ENCODE measurements at places on chromosomes 16 and 17.

GRCh38 chr17:82239926-82240505 lies 11.2 kb downstream of the SLC16A3 start:
- DNase-seq: no peak

DNA sequence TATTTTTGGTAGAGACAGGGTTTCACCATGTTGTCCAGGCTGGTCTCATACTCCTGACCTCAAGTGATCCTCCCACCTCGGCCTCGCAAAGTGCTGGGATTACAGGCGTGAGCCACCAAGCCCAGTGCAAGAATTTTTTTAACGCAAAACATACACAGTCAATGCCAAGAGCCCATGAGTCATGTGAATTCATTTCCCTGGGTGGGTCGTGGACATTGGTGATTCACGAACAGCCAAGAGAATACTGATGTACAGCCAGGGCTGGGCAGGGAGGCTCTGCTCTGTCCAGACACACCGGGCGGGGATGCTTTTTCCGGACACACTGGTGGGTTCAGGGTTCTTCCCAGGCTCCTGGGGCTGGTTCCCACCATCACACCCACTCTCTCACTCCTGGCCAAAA lies 17.7 kb downstream of the SLC38A8 start:
- peak; percentile 88 for DNase-seq

DNA sequence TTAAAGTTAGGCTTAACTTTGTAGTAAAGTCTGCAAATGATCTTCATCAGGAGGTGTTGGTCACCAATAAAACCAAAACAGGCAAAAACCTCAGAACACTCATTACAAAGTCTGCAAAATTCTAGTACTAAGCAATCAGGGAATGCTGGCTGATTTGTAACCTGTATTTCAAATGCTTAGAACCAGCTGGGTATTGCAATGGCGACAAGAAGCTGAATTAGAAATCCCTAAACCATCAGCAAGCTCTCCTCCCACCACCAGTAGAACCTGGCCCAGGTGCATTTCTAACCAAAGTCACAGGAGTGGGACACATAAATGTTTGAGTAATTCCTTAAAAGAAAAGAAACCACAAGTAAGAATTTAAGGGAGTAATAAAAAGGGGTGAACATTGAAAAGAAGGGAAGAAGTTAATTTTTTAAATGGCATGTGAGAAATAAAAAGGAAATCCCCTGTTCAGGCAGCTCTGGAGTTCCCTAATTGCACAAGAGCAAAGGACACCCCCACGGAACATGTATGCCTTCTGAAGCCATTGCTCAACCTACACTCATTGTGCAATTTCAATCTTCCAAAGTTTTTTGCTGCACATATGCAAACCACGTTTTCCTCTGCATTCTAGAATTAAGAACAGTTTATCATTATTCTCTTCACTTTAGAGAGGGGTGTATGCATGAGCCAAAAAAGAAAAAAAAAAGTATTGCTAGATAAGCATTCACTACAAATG lies 102.9 kb downstream of the HIC1 start:
- peak; percentile 92 for DNase-seq

DNA sequence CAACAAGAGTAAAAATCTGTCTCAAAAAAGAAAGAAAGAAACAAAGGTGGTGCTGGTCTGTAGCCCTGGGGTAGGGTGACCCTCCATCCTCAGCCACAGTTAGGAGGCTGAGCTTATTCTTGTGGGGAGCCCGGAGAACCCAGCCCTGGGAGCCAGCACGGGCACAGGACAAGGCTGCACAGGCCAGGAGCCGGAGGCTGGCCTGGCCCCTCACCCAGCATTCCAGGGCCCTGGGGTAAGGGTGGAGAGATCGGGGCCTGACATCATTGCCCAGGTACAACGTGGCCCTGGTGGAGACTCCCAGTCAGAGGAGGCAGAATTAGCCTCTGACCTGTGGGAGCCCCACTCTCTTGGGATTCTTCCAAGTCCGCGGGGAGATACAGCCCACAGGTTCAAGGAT lies 10.3 kb upstream of the KRT17 start:
- no peak for DNase-seq

DNA sequence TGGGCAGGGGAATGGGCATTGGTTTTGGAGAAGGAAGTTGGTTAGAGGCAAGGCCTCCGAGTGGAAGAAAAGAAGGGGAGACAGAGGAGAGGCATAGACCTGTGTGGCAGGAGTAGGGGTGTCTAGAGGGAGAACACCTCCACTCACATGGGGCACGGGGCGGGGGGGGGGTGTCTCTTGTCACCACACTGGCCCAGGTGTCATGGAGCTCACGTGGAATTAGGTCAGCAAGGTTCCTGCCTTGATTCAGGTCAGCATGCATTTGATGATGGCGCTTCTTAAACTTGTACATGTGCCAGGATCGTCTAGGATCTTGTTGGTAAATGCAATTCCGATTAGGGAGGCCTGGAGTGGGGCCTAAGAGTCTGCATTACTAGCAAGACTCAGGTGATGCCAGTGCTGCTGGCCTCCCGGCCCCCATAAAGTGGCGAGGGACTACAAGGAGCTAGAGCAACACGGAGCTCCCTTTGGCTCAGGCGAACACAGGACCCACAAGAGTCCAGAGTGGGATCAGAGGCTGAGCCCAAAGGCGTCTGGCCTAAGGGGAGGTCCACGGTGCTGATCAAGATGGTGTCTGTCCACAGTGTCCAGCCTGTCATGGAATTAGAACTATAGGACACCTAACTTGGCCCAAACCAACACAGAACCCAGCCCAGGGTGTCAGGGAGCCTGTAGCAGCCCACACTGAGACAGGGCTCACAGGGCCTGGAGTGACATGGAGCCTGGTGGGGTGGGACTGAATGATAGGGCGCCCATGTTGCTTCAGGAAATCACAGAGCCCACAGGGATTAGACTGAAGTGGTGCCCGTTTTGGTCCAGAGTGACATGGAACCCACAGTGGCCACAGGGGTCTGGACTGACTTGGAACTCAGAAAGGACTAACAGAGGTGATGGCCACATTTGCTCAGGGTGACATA lies 16.7 kb downstream of the EPOP start:
- DNase-seq: no peak

DNA sequence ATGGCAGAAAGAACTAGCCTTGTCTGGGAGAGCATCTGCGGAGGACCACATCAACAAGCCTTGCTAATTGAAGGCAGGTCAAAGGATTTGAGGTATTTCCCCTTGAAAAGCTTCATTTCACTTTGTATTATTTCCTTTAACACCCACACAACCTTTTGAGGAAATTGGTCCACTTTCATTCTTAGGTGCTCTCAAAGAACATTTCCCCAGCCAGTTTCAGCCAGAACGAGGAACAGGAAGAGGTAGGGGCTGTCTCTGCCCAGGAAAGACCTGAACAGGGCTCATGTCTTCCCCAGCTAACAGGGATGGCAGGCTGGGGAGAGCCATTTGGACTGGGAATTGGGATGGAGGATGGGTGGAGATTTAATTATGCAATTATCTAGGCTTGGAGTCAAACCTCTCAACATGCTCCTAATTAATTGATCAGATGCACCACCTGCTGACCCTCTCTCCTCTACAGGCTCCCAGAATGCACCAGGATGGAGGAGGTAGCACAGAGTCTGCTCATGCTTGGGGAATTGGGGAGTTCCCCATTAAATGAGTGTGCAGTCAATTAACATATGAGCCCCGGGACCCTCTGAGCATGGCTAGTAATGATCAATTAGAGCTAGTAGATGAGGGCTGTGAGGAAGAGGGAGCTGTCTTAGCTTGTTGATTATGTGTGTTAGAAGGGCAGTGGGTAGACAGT lies 84.6 kb downstream of the GP2 start:
- no peak for DNase-seq

GRCh38 chr17:30336369-30337171 lies 2.7 kb upstream of the TMIGD1 start:
- peak; percentile 75 for DNase-seq

DNA sequence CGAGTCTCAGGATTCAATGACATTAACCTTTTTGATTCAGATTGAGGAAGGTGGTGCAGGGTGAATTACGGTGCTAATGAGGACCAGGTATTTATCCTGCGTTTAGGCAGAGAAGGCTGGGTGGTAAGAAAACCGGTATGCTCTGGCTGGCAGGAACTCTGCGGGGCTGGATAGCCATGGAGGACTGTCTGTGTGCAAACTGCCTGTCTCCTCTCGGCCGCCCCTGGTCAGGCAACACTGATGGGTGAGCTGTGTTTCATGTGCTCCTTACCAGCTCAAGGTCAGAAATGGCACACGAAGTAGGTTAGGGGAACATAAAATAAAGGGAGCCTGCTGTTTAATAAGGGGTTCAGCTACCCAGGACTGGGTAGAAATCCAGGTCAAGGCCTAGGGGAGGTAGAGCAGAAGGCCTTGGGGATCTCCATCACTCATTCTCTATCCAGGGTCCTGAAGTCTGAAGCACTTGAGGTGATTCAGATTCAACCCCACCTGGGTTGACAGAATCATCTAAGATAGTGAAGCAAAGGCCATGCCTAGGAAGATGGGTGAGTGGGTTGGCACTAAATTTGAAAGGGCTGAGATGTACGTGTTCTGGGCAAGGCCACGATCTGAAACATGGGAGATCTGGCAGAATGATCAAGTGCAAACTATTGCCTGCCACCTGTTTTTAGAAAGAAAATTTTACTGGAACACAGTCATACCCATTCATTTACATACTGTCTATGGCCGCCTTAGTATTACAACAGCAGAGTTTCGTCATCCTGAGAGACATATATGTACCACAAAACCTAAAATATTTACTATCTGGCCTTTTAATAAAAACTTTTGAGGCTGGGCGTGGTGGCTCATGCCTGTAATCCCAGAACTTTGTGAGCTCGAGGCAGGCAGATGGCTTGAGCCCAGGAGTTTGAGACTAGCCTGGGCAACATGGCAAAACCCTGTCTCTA lies 292.5 kb downstream of the XYLT1 start:
- DNase-seq: no peak

GRCh38 chr17:28657756-28658155 lies 4.0 kb downstream of the SDF2 start:
- DNase-seq: peak; percentile 52

DNA sequence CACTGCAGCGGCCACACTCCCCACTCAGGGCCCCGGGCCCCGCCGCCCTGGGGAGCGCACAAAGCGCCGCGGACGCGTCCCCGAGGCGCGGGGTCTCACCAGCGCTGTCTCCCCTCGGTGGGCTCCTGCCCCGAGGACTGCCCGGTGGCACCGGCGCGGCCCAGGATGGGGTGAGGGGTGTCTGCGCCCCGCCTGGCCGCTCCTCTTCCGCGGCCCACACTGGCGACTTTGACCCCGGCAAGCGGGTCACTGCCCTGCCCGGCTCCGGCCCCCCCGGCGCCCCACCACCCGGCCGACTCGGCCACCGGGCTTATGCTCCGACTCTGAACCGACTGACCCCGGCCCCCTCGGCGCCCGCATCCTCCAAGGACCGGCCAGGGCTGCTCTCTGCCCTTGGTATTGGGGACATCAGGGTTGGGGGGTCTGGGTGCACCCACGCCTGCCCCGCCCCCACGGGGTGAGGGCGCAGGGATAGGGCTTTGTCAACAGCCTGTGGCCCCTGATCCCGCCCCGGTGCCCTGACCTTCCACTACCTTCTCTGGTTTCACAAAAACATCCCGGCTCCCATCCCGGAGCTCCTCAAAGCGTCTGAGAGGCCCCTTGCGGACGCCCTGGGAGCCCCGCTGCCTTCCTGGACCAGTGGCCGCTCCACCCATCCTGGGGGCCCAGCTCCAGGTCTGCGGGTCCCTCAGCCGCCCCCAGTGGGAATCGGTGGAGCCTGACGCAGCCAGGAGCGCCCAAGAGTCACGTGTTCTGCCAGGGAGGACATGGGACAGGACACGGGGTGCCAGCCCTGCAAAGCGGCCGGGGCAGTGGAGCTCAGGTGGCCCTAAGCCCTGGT lies 829 bp downstream of the GCGR start:
- no peak for DNase-seq

- no peak for DNase-seq
Observed at GRCh38 chr17:1773696-1774181, 11.9 kb downstream of the SERPINF1 start.

DNA sequence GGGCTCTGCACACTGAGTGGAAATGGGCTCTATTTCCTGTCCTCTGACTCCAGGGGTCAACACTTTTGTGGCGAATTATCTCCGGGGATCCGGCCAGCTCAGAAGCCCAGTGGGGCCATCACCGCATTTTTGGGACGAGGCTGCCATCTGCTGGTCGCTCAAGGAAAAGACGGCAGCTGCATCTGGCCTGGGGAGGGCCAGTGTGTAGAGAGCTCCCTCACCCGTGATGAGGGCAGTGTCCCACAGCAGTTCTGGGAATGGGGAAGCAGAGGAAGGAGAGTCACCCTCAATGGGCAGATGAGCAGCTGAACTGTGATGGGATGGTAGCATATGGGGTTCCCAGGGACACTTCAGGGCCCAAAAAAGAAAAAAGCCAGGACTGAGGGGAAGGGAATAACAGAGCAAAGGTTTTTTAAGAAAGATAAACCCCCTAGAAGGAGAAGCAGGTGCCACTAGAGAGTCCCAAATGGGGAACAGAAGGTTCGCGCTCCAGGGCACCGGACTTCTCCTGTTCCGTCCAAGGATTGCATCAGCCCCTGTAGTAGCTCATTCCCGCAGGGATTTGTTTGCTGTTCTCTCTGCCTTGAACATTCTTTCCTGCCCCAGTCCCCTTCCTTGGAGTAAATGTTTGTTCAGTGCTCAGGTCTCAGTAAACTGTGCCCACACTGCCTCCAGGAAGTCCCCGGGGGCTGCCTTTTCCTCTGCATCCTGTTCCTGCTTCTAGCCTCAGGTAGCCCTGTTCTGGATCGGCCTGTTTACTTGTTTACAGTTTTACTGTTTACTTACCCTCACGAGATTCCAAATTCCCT lies 9.3 kb upstream of the ABCC12 start:
- DNase-seq: peak; percentile 68

DNA sequence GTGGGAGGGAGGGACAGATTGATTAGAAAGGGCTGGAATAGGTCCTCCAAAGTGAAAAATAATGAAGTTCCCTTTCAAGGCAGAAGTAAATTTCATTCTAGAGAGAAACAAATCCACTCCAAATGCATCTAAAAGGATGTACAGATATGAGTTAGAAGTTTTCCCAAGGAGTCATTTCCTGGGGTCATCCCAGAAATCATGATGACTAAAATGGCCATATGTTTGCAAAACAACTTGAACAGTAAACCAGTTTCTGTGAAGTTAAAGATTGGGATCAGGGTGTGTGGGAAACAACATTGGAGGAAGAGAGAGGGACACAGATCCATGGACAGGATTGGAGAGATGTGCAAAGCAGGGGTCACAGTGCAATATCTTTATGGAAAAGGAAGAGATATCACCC lies 32.5 kb upstream of the ARHGAP44 start:
- DNase-seq: no peak

DNA sequence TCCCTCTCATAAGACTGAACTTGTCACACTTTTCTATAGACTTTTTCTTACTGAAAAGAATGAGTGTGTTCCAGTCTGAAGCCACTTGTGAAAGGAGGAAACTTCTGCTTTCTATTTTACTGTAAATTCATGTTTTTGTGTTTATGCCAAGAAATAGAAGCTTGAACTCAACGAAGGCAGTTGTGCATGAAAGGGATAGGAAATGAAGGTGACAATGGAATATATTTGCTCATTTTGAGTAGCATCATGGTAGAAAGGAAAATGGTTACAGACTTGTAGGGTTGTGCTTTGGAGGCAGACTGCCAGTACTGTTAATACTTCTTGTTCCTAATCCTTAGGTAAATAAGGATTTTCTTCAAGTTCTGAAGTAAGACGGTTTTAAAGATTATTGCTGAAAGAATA lies 8.1 kb downstream of the CLTC start:
- no peak for DNase-seq

GRCh38 chr17:61454381-61455323 lies 2.4 kb downstream of the TBX4 start:
- DNase-seq: no peak

All from epithelial cell of esophagus (primary cell).